ENCODE measurements at places on chromosomes 1 and 21.

DNA sequence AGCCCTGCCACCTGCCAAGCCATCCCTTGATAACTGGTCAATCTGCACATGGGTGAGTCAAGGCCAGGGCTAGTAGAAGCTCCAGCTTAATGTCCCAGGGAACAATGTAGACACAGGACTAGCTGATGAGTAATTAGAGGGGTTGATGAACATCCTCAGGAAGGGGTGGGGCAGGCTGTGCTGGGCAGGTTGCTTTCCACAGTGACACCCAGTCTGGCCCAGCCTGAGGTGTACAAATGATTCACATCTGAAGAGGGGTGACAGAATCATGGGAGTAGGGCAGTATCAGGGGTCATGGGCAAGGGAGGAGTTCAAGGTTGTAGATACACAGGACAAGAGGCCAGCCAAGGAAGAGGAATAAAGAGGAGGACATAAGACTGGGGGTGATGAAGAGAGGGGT lies 4.3 kb downstream of the LPAR3 start:
- no peak for DNase-seq

DNA sequence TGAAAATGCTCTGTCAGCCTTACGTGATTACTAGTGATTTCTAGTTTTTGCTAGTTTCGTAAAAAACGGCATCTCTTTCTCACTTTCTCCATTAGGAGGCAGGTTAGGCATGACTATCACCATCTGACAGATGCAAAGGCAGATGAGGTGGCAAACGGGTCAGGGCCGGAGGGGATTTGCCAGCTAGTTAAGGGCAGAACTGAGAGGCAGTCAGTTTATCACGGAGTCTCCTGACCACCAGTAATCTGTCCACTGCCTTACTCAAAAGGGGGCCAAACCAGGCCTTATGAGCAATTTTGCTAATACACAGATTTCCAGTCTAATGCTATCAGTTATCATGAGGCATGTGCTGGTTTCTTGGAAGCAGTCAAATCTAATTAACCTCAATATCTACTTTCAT lies 159.3 kb downstream of the TSEN15 start:
- DNase-seq, result no peak

GRCh38 chr1:217063172-217063908 lies 340.1 kb upstream of the ESRRG start:
- DNase-seq, result no peak

GRCh38 chr1:17790383-17791054 lies 35.4 kb downstream of the ACTL8 start:
- DNase-seq, result no peak

DNA sequence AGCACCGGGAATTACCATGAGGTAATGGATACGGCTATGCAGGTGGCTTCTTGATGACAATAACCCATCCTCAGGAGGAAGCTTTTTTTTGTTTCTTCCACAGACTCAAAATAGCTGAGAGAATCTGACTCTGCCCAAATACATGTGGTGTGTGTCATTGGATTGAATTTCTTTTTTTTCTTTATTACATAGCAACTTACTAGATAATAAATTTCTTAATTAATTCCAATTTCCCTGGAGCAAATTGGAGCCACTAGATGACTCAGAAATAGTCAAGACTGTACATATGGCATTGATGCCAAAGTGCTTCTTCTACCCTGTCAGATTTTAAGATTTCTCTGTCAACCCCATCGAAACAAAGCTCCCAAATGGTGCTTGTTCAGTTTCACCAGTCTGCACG lies 42.7 kb downstream of the L1TD1 start:
- no peak for DNase-seq

DNA sequence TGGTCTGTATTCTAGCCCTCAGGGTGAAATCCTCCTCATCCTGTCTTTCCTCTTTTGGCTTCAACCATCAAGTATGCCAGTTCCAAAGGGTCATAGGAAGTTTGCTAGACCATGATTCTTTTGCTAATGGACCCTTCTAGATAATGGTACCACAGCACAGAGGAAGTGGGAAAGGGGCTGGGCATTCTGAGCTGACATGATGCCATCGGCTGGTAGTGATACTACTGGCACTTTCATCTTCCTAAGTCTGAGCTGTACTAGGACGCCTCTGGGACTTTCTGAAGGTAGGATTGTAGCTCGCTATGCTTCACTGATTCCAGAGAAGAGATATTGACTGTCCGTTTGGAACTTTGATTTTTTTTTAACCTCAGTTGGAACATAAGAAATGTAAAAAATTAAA lies 11.4 kb downstream of the FASLG start:
- DNase-seq, result no peak

GRCh38 chr1:115679141-115679611 lies 37.4 kb downstream of the VANGL1 start:
- DNase-seq, result no peak

DNA sequence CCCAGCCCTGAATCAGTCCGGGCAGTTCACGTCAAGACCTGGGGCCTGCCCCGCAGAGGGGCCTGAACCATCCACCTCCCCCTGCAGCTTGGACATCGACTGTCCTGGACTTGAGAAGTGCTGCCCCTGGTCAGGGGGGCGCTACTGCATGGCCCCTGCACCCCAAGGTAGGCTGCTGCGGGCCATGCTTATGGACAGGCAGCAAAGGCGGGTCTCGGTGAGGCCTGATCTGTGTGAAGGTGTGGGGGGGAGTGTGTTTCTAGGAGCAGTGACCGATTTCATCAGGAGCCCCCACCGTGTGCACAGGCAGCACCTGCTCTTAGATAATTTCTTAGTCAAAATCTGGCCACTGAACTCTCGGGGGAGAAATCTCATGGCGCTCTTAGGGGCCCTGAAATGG lies 13.0 kb downstream of the UMODL1 start:
- DNase-seq, result no peak

- no peak for DNase-seq
Measured at GRCh38 chr1:236301080-236301957, 19.6 kb upstream of the ERO1B start.

GRCh38 chr1:3518256-3518655 lies 63.8 kb downstream of the ARHGEF16 start:
- no peak for DNase-seq

DNA sequence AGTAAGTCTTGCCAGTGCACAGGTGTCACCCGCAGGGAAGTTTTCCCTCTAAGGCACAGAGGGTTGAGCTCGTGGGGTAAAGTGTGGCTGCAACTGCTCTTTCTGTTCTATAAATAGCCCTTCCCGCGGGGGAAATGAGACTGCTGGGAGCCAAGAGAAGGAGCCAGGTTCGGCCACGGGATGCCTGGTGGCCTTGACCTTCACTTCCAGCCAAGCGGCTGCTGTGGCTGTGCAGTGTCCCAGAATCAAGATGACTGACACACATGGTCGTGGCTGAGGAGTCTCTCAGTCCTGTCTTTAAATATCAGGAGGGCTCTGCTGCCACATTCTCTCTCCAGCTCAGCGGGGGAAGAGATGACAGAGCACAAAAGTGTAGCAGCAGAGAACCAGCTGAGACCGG lies 154.1 kb upstream of the VAMP3 start:
- no peak for DNase-seq

DNA sequence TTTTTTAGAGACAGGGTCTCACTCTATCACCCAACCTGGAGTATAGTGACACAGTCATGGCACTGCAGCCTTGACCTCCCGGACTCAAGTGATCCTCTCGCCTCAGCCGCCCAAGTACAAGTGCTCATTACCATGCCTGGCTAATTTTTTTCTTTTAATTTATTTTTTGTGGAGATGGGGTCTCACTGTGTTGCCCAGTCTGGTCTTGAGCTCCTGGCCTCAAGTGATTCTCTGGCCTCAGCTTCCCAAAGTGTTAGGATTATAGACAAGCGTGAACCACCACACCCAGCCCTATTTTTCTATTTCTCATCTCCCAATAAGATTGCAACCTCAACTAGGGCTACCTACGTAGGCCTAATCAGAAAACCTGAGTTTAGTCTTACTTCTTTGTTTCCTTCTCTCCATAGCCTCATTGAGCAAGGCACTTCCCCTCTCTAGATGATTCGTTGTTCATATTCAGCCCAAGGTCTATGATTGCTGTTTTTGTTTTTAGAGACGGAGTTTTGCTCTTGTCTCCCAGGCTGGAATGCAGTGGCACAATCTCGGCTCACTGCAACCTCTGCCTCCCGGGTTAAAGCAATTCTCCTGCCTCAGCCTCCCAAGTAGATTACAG lies 1.1 kb upstream of the KPNA6 start:
- no peak for DNase-seq

GRCh38 chr1:162161916-162162550 lies 92.5 kb downstream of the NOS1AP start:
- DNase-seq, result no peak

- DNase-seq, result peak; percentile 62
Measured at GRCh38 chr1:8525558-8526275, 207.8 kb downstream of the SLC45A1 start.

DNA sequence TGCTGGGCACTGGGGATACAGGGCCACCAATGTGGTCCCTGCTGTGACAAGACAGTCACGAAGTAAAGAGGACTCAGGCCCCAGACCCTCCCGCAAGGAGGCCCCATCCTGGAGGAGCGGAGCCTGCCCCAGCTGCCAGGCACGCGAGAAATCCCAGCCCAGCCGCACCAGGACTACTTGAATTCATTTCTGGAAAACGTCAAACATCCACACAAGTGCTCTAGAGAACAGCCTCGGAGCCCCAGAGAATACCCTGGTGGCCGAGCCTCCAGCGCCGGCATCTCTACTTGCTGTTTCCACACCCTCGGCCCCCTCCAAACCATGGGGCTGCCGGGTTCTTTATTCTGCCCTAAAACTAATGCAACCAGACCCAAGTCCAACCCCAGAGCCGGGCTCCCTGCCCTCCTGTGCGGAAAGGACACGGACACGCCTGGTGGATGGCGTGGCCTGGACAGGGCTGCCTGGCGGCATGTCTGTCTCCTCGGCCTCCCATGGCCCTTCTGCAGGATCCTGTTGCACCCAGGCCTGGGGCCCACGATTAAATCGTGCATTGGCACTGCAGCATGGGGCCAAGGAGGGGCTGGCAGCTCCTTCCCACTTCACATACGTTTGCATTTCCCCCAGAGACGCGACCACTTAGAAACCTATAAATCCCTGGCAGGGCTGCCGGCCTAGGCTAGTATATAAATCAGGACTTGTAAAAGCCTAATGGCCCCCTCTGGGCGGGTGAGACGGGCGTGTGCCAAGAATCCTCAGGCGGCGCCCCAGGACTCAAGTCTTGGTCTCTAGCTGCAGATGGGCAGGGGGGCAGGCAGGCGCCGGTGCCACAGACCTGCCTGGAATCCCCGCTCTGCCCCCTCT lies 41.2 kb downstream of the DMRTB1 start:
- no peak for DNase-seq

- DNase-seq, result no peak
Measured at GRCh38 chr1:22892789-22893188, 79.9 kb downstream of the LACTBL1 start.

DNA sequence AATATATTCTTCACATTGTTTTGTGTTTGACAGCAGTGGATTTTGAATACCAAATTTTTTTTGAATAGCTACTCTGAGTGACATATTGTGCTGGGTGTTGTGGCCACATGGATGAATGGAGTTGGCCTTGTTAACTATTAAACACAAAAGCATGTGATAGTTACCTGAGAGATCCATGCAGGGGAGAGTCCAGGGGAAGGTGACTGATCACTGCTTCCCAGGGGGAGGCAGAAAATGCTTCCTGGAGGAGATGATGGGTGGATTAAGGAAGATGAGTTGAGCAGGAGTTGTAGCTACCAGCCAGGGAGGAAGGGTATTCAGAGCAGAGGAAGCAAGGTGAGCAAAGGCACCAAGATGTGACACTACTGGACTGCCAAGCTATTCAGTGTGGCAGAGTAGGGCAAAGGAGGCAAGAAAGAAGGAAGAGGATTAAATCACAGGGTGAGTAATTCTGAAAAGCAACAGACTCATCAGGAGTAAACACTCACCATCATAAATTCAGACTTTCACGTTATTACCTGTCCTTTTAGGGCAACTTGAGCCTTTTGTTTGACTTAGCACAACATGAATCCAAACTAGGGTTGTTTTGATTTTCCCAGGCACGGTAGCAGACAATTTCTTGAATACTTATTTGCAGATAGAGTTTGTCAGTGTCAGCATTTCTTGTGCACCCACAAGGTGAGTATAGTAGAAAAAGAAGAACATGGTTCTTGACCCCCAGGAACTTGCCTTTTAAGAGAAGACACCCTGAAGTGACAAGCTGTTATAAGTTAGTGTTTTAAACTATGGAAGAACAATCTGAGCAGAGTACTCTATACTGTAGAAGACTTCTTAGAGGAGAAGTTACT lies 4.2 kb downstream of the CD46 start:
- DNase-seq, result no peak

DNA sequence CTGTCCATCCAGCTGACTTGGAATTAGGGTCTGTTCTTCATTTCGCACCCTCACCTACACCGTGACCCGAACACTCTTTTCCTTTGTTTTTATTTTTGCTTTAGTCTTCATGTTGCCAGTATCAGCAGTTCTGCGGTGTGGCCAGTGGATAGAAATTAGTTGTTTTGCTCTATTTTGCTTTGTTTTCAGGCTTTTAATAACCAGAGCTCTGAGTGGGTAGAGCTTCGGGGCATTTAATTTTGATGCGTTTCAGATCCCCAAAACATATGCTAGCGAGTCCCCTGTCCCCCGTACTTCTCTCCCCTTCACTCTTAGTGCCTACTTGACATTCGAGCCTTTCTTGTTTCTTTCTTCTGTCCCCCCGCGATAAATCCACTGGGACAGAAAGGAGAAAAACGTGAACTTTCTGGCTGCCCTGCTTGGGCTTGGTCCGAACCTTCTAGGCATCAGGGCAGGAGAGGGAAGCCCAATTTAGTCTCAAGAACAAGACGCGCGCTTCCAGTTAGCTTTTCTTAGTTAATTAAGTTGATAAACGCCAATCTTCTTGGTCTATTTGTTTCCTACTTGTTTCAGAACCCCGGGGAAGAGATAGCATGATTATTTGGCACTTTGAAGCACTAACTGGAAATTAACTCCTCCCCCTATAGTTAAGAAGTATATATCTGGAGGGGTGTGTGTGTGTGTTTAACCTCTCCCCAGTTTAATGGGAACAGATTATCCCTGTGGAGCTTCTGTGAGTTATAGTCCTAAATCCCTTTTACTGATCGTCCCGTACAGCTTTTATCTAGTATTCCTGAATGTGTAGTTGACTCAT lies 839 bp downstream of the SWT1 start:
- DNase-seq, result no peak

- no peak for DNase-seq
Measured at GRCh38 chr1:31510304-31510703, 66.0 kb upstream of the TINAGL1 start.

- DNase-seq, result no peak
Measured at GRCh38 chr1:62368989-62369388, 49.8 kb upstream of the KANK4 start.

- no peak for DNase-seq
Measured at GRCh38 chr1:167617153-167618147, 12.6 kb upstream of the RCSD1 start.

- no peak for DNase-seq
Measured at GRCh38 chr1:30697571-30698376, 25.6 kb downstream of the MATN1 start.

GRCh38 chr1:2001773-2002411 lies 1.7 kb downstream of the CFAP74 start:
- no peak for DNase-seq

- DNase-seq, result no peak
Measured at GRCh38 chr1:226529891-226530290, 18.7 kb upstream of the STUM start.

GRCh38 chr1:166869318-166870099 lies 6.6 kb downstream of the TADA1 start:
- DNase-seq, result no peak

- DNase-seq, result no peak
Measured at GRCh38 chr1:21165646-21166045, 11.1 kb downstream of the EIF4G3 start.

- DNase-seq, result no peak
Measured at GRCh38 chr1:227917081-227917950, 30.4 kb downstream of the WNT9A start.

Measured in effector CD4-positive, alpha-beta T cell (primary cell).